ENCODE measurements at places on chromosomes 1 and 21.

DNA sequence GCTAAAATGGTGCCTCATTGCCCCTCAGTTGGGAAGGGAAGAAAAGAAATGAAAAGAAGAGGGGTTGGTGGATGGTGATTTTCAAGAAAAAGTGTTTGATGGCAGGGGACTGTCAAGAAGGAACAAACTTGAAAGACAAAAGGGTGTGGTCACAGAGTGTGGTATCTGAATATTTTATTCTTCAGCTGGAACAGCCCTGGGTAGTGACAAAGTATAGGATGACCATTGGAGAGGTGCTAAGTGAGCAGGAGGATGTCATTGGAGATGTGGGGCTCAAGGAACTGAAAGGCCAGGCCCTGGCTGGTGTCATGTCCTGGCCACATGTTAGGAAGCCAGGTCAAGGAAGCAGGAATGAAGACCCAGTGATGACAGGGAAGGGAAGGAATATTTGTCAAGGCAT, 71.0 kb upstream of the CD55 start:
- DNase-seq: no peak

DNA sequence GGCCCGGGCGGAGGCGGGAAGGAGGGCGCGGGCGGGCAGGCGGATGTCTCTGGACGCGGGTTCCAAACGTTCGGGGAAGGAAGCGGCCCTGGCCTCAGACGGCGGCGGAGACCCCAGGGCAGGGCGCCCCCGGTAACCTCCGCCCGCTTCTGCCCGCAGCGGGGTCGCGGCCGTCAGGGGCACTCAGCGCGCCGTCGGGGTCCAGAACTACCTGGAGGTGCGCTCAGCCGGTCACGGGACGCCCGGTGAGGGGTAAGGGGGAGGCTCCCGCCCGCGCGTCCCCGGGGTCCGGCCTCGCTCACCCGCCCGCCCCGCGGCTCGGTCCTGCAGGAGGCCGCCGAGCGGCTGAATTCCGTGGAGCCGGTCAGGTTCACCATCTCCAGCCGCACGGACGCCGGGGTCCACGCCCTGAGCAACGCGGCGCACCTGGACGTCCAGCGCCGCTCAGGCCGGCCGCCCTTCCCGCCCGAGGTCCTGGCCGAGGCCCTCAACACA, 406 bp downstream of the PUSL1 start:
- DNase-seq: no peak

- no peak for DNase-seq
These were observed 6.4 kb upstream of the CGN start for GRCh38 chr1:151504759-151505158.

GRCh38 chr1:84997667-84998600, 1.0 kb upstream of the MCOLN2 start:
- DNase-seq: no peak

DNA sequence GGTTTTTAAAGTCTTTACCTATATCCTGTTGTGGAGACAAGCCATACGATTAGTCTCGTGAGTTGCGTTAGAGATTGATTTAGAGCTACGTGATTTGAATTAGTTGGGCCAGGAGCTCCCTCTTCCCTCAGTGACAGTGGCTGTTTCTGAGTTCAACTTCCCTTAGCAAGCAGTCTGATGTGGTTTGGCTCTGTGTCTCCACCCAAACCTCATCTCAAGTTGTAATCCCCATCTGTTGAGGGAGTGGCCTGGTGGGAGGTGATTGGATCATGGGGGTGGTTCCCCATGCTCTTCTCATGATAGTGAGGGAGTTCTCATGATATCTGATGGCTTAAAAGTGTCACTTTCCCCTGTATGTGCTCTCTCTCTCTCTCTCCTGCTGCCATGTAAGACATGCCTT, 192.9 kb upstream of the PTGFR start:
- DNase-seq: no peak

- peak; percentile 28 for DNase-seq
These were observed 46.5 kb downstream of the NCF2 start for GRCh38 chr1:183543619-183544204.

Measured in retinal pigment epithelial cell (primary cell).